Psoas muscle (tissue), 8 donors: ENCODE measurements at places on chromosomes 3 and 15. TPM values are rescaled to one million over a fixed set of nuclear protein-coding genes. Genes with fewer than 3 reads are reported as not detected.

EPHB3 gene
- 0.08 TPM for polyA plus RNA-seq

STRIT1 gene
- polyA plus RNA-seq, result 856 TPM

LACTB gene
- polyA plus RNA-seq, result 29.7 TPM

ADGRG7 gene
- polyA plus RNA-seq, result not detected

SLC28A1 gene
- 0.13 TPM for polyA plus RNA-seq
